ENCODE measurements at places on chromosomes 5 and 9. TPM values are rescaled to one million over a fixed set of nuclear protein-coding genes. Genes with fewer than 3 reads are reported as not detected.

Gene MSX2
- under 0.01 TPM for total RNA-seq

Gene MRPS30
- 78.9 TPM for total RNA-seq

- peak; percentile 99 for DNase-seq
Observed at GRCh38 chr5:157511651-157512644, 51.9 kb downstream of the NIPAL4 start.

Gene WNT8A
- total RNA-seq: not detected

Gene TRMO
- total RNA-seq: 15.7 TPM

All from fibroblast of the aortic adventitia (primary cell).